ENCODE measurements at places on chromosomes 5 and 9.

DNA sequence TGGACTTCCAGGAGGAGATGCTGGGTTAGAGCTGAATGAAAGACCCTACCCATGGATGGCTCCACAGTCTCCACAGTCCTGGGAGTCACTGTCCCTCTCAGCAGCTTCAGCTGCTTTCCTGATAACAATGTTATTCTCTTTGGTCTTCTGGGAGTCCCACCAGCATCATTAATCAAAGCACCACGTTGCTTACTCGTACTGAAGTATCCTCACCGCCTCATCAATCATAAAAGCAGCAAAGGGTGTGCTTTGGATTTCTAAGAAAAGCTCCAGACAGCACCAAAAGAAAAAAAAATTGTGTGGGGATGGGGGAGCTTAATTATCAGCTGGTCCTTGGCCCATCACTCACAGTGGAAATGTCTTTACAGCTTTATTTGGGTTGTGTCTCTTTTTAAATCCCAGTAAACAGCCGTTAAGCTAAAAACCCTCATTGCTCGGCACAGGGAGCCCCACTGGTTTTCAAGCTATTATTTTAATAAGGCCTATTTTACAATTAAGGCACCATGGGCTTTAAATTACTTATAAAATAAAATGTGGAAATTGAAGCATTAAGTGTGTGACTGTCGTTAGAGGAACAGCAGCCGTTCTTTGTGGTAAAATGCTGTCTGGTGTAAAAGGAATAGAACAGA is 538.0 kb downstream of the EBF1 start:
- no peak for DNase-seq

- no peak for DNase-seq
Observed at GRCh38 chr9:80040457-80040856, 468.7 kb downstream of the TLE4 start.

DNA sequence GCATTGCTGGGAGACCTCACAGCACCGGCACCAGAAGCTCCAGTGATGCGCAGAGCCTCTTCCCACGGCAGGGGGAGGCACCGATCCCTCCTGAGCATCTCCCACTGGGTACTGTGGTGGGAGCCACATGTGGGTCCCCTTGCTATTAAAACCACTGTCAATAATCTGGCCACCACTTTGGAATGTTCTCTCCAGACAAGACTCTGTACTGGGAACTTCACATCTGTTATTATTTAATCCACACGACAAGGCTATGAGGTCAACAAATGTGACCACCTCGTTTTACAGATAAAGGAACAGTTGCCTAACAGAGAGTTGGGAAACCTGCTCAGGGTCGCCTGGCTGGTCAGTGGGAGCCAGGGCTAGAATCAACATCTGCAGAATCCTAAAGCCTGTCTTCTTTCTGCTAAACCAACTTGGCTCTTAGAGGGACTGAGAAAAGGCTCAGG is 72.7 kb downstream of the EPB41L4B start:
- DNase-seq = peak; percentile 29

GRCh38 chr9:38652044-38652443 is 31.6 kb upstream of the ANKRD18A start:
- no peak for DNase-seq

GRCh38 chr5:170644501-170644900 is 139.0 kb upstream of the GABRP start:
- no peak for DNase-seq

DNA sequence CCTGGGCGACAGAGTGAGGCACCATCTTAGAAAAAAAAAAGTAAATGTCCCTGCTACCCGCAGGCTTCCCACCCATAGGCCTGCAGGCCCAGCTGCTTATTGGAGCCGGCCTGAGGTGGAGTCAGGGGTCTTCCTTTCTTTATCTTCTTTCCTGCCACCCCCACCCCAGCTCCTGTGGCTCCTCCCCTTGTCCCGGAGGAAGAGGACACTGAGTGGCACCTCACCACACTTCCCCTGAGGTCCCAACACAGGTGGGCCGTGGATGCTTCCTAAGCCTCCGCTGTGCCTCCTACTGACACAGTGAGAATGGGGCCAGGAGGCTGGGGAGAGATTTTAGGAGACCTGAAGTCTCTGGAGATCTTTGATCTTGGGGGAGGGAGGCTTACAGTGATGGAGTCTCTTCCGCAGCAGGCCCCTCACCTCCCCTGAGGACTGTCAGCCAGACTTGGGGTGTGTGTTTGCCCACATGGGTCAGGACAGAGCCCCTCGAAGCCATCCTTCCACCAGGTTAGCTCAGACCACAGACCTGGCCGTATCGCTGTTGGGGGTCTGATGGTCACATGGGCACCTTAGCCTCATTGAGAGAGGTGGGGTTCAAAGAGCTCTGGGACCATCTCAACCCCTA is 135.4 kb upstream of the IER5L start:
- DNase-seq = no peak

DNA sequence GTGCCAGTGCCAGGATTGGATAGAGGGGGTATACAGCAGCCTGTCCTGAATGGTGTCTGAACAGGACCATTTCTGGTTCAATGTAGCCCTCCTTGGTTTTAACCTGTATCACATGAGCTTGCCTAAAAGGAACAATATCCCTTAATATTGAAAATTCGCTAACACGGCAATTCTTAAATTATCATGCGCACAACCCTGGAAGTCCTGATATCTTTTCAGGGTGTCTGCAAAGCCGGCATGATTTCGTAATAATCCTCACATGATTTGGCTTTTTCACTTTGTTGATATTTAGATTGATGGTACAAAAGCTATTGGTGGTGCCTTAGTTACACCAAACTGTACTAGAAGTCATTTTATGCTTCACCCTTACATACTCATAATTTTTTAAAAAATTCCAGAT is 53.2 kb downstream of the PCSK1 start:
- DNase-seq = no peak

- DNase-seq = peak; percentile 54
Observed at GRCh38 chr9:136964171-136964689, 12.2 kb downstream of the LCN12 start.

Data from large intestine (tissue), 12 donors.